ENCODE measurements at places on chromosomes 1 and 21. TPM values are rescaled to one million over a fixed set of nuclear protein-coding genes. Genes with fewer than 3 reads are reported as not detected.

OLFML3 gene
- 30.7 TPM for total RNA-seq

RAB25 gene
- total RNA-seq, result 66.7 TPM

GRCh38 chr1:233079574-233079973 is 129.2 kb downstream of the NTPCR start:
- no peak overlapping the region for H3K27ac ChIP-seq
- H3K4me1 ChIP-seq, result peaks cover 8% of the 10 kb centered on the region
- H3K4me3 ChIP-seq, result no peak overlapping the region
- no peak for DNase-seq

GRCh38 chr1:23273450-23274133 is 56.3 kb upstream of the HTR1D start:
- H3K27ac ChIP-seq, result no peak overlapping the region
- H3K4me1 ChIP-seq, result peaks cover 3% of the 10 kb centered on the region
- peak; percentile 25 for DNase-seq
- H3K4me3 ChIP-seq, result no peak overlapping the region
- H3K36me3 ChIP-seq, result no peaks in the 10 kb centered on the region
- no peaks in the 10 kb centered on the region for H3K27me3 ChIP-seq

- H3K4me3 ChIP-seq, result no peak within 1 kb of the TSS
- no peaks in the 10 kb centered on the region for H3K4me1 ChIP-seq
- H3K27ac ChIP-seq, result no peak within 1 kb of the TSS
- no peaks in the 10 kb centered on the region for H3K27me3 ChIP-seq
- H3K36me3 ChIP-seq, result no peaks in the 10 kb centered on the region
- no peak for DNase-seq
Measured at GRCh38 chr1:159076438-159077119, at the start of gene AIM2. AIM2 (minus strand) TSS chr1:159076766; CDS start chr1:159073499, 3,267 bp downstream.

Measured in body of pancreas (tissue), 4 donors.